ENCODE measurements at places on chromosomes 2 and 18. TPM values are rescaled to one million over a fixed set of nuclear protein-coding genes. Genes with fewer than 3 reads are reported as not detected.
A peak's percentile ranks its signal among the peaks of the same experiment; 100 is the strongest.

DNA sequence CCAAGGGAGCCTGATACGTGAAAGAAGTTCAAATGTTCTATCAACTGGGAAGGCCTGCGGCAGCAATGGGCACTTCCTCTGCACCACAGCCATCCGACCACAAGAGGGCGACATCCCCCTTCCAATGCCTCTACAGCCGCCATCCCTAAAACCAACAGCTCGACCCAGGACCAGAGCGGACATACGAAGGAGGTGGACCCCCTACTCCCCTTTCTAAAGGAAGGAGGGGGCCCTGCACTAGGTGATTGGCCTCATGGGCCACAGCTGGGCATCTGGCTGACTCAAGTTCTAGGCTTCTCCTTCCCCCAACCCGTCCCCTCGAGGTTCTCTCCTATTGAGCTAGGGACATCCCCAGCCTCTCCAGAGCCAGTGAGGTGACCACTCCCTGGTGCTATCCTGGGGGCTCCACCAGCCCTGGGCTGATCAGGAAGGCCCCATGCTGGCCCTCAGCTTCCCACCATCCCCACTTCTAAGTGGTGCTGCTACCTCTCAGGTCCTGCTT, 217.2 kb downstream of the TNS1 start:
- no peak overlapping the region for H3K27ac ChIP-seq
- DNase-seq, result peak; percentile 77
- H3K27me3 ChIP-seq, result no peaks in the 10 kb centered on the region
- H3K36me3 ChIP-seq, result peaks cover 10% of the 10 kb centered on the region
- peaks cover 12% of the 10 kb centered on the region for H3K4me1 ChIP-seq

Gene LOXHD1
- total RNA-seq, result 2.1 TPM

Gene TUBA4B
- 3.4 TPM for total RNA-seq

Gene UGT1A7
- total RNA-seq, result not detected

- no peaks in the 10 kb centered on the region for H3K27me3 ChIP-seq
- H3K36me3 ChIP-seq, result no peaks in the 10 kb centered on the region
- DNase-seq, result no peak
- H3K27ac ChIP-seq, result no peak overlapping the region
- H3K4me1 ChIP-seq, result peaks cover 4% of the 10 kb centered on the region
- H3K4me3 ChIP-seq, result no peak overlapping the region
These were observed 2.1 kb downstream of the TMEM247 start for GRCh38 chr2:46481198-46482193.

DNA sequence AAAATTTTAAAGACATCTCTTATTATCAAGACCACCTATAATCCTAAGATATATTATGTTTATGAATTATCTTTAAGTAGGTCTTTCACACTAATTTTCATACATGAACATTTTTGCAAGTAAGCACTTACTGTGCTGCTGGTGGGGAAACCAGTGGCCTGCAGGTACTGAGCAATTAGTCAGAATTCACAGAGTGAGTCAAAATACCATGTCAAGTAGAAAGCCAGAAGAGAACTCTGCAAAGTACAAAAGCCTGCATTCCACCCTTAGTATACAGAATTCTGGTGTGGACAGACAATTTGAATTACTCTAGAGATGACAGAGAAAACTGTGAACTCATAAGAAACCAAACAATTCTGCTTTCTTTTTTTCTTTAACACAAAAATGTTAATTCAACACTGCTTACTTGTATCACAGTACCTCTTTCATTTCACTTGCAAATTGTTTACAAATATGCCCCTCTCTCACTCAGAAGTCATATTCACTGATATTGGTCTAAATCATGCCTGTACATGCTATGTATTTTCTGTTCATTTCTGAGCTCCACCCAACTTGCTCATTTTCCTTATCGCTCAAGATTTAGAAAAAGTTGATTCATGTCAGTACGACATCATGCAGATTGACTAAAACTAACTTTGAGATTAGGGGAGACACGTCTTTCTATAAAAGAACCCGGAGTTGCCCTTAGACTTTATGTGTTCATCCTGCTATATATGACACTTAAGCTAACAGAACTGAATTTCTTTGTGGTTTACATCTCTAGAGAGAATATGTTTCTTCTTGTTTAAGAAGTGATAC, 182.9 kb downstream of the IKZF2 start:
- no peak for DNase-seq
- no peaks in the 10 kb centered on the region for H3K4me1 ChIP-seq
- H3K27ac ChIP-seq, result no peak overlapping the region
- no peaks in the 10 kb centered on the region for H3K36me3 ChIP-seq

Gene ADI1
- total RNA-seq, result 78.5 TPM

Gene TEKT4
- total RNA-seq, result 6.0 TPM

Gene SKOR2
- total RNA-seq, result not detected

Gene DES
- 54.5 TPM for total RNA-seq

DNA sequence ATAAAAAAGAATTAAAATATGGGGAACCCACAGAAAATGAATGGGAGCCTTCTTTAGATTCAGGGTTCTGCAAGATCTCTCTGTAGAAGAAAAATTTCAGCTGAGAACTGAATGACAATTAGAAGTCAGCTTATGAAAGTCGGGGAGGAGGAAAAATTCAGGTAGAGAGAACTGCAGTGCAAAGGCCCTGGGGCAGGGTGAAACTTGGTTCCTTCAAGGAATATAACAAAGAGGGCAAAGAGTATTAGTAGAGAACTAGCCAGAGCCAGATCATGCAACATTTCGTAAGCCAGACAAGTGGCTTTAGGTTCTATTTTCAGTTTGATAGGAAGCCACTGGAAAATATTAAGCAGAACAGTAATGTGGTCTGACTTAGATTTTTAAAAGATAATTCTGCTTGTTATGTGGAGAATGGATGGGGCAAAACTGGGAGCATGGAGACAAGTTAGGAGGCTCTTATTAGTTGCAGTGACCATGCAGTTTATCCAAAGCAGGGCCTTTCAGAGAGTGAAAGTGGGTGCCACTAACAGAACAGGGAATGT, 27.9 kb downstream of the RAB27B start:
- H3K27me3 ChIP-seq, result no peaks in the 10 kb centered on the region
- H3K27ac ChIP-seq, result no peak overlapping the region
- no peaks in the 10 kb centered on the region for H3K36me3 ChIP-seq
- H3K4me1 ChIP-seq, result peaks cover 3% of the 10 kb centered on the region
- no peak for DNase-seq
- no peak overlapping the region for H3K4me3 ChIP-seq

GRCh38 chr2:64839844-64840243, 149.4 kb upstream of the SLC1A4 start:
- H3K4me3 ChIP-seq, result no peak overlapping the region
- no peaks in the 10 kb centered on the region for H3K27me3 ChIP-seq
- DNase-seq, result no peak
- H3K27ac ChIP-seq, result no peak overlapping the region

Gene ARHGAP25
- 13.2 TPM for total RNA-seq

DNA sequence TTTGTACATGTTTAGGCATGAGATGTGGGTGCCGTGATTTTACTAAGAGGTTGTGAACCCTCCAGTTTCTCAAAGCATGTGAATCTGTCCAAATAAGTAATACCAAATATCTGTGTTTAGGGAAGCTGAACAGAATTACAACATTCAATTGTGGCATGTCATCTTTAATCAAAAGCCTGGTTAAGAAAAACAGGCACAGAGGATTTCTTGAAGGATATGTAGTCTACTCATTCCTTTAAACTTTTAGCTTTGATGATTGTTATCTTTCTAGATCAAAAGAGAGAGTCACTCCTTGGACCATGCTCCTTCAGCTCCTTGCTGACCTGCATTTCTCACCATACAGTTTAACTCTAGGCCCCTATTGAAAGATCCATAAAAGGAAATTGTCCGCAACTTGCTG, 296.8 kb downstream of the STK39 start:
- H3K36me3 ChIP-seq, result no peaks in the 10 kb centered on the region
- no peaks in the 10 kb centered on the region for H3K27me3 ChIP-seq
- DNase-seq, result no peak

Gene MC5R
- not detected for total RNA-seq

Gene UGT1A8
- not detected for total RNA-seq

Gene TNS1
- total RNA-seq, result 563 TPM

GRCh38 chr18:10057401-10057893, 143.6 kb downstream of the VAPA start:
- peaks cover 63% of the 10 kb centered on the region for H3K4me1 ChIP-seq
- H3K4me3 ChIP-seq, result no peak overlapping the region
- H3K27ac ChIP-seq, result peak overlapping the region; percentile 77
- H3K36me3 ChIP-seq, result no peaks in the 10 kb centered on the region
- no peak for DNase-seq
- H3K27me3 ChIP-seq, result no peaks in the 10 kb centered on the region

DNA sequence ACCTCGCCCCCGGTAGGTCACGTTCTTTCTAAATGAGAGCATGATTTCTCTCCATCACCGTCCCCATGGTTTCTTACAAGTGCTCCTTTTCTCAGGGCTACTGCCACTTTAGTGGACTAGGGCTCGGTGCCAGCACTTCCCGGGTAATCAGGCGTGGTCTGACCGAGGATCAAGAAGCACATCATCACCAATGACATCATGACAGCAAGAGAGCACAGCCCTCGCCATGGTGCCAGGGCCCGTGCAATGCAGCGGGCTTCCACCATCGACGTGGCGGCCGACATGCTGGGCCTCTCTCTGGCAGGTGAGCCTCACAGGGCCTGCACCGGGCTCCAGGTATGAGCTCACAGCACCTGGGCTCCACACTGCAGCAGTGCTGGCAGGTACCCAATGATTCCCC, 75.2 kb downstream of the INPP4A start:
- no peaks in the 10 kb centered on the region for H3K36me3 ChIP-seq
- H3K4me3 ChIP-seq, result no peak overlapping the region
- H3K27me3 ChIP-seq, result no peaks in the 10 kb centered on the region
- peak; percentile 59 for DNase-seq
- H3K27ac ChIP-seq, result no peak overlapping the region

DNA sequence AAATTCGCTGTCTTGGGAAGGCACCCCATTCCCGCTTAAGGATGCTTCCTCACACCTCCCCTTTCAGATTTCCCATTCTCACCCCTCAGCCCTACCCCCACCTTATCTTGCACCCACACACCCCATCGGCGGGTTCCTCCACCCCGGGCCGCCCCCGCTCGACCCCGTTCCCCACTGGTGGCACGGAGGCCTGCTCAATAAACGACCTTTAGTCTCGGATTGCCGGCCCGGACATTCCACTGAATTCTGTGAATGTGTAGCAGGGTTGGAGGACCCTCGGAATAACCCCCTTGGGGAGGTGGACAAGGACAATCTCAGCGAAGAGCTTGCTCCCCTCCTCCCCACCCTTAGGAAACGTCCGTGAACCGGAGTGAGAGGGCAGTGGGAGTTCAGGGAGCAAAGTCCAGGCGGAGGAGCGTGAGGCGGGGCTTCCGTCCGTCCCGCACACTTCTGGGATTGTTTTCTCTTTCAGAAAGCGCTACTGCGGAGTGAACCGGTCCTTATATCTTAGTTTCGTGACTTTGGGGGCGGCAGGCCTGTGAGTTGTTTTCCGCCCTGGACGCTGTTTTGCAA, 2.8 kb upstream of the LBX2 start:
- no peaks in the 10 kb centered on the region for H3K36me3 ChIP-seq
- H3K27me3 ChIP-seq, result peaks cover 4% of the 10 kb centered on the region
- H3K27ac ChIP-seq, result peak overlapping the region; percentile 79
- peak overlapping the region; percentile 54 for H3K4me3 ChIP-seq
- peak; percentile 79 for DNase-seq

GRCh38 chr2:33204945-33205344, 258.2 kb downstream of the LTBP1 start:
- DNase-seq, result no peak
- no peaks in the 10 kb centered on the region for H3K27me3 ChIP-seq
- no peak overlapping the region for H3K27ac ChIP-seq

DNA sequence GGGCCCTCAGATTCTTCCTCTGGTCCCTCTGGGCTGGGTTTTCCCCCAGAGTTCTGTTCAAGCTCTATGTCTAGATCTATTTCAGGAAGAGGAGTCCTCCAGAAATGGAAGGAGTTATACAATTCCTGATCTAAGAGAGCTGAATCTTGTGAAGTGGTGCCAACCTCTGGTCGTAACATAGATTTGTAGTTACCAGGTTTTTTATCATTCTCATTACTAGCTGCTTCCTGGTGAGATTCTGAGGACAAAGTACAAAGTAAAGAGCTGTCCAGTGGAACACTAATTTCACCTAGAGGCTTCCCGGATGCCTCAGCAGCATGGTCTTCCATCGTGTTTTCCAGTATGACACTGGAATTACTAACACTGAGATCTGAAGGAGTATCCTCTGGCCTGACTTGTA, 44.1 kb downstream of the PPP4R1 start:
- H3K4me1 ChIP-seq, result peaks cover 1% of the 10 kb centered on the region
- no peak for DNase-seq
- H3K36me3 ChIP-seq, result peaks cover 23% of the 10 kb centered on the region

GRCh38 chr18:79258447-79258846, 137.3 kb upstream of the NFATC1 start:
- H3K36me3 ChIP-seq, result peaks cover 9% of the 10 kb centered on the region
- no peak overlapping the region for H3K27ac ChIP-seq
- no peak overlapping the region for H3K4me3 ChIP-seq
- no peaks in the 10 kb centered on the region for H3K4me1 ChIP-seq
- DNase-seq, result no peak

DNA sequence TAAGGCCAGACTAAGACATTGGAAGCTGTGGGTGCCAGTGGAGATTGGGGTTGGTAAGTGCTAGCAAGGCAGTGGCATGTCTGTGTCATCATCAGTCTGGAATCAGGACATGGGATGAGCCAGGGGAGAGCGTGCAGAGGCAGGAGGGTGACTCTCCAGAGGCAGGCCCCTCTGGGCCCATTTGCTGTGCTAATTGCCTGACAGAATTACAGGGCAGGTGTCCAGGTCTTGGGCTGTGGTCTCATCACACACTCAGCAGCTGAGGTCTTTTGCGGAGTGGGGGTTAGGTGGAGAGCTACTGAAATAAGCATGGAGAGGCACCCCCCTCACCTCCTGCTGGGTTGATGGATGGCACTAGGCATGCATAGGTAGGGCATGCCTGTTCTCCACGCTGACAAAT, 57.4 kb downstream of the CELF4 start:
- H3K27ac ChIP-seq, result no peak overlapping the region
- H3K4me1 ChIP-seq, result no peaks in the 10 kb centered on the region
- no peaks in the 10 kb centered on the region for H3K27me3 ChIP-seq
- DNase-seq, result no peak
- H3K4me3 ChIP-seq, result no peak overlapping the region

Gene STARD6
- not detected for total RNA-seq

DNA sequence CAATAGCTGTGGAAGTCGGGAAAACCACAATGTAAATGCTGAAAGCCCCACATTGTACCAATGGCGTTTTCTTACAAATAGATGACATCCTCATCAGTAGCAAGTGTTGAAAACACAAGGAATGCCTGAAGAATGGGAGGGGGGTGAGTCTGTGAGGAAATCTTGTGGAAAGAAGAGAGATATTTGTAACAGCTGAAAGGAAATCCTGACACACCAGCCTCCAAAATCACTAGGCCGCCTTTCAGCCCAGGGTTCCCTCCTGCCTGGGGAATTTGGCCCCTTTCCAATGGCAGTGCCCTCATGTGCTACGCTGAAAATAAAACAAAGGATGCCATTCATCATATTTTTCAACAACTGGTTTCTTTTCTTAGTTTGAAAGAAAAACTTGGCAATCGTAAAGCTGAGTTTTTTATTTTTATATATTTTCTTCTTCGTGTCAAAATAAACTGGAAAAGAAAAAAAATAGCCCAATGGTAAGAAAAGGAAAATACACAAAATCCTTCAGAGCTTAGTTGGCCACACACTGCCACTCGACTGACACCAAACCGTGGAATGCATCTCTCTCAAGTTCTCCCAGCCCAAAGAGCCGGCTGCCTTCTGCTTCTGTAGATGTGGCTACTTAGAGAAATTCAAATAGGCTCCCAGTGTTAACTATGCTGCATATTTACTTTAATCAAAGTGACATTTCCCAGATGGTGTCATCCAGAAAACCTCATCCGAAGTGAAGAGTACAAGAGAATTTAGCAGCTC, 52.0 kb downstream of the FTCDNL1 start:
- no peaks in the 10 kb centered on the region for H3K4me1 ChIP-seq
- H3K27ac ChIP-seq, result no peak overlapping the region
- H3K27me3 ChIP-seq, result no peaks in the 10 kb centered on the region
- H3K36me3 ChIP-seq, result no peaks in the 10 kb centered on the region
- H3K4me3 ChIP-seq, result no peak overlapping the region
